ENCODE measurements at places on chromosomes 6 and 20.
A peak's percentile ranks its signal among the peaks of the same experiment; 100 is the strongest.

- no peak for DNase-seq
These were observed 105.5 kb upstream of the EEF1E1 start for GRCh38 chr6:8207869-8208191.

DNA sequence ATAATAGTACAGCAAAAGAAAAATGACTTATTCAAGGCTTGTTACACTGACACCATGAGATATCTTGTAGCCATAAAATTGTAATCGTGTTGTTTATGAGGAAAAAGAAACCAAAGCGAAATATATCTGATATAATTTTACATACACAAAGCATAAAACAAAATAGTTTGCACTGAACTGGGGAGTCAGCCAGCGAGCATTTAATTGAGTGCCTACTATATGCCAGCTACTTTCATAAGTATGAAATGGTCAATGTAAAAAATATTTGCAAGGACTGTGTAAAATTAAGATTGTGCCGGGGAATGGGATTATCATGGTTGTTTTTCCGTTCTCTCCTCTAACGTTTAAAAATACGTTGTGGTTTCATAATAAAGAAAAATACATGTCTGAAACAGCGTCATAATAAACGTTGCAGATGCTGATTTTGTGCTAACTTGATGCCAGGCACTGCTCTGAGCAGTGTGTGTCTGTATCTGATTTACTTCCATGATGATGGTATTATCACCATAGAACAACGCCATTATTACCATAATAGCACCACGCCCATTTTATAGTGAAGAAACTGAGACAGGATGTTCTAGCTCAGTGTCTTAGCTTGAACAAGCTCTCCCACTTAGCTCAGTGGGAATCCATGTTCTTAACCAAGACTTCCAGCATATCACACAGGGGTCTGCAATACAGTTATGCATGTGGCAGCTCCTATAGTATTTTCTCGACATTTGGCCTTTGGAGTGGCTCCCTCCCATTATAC, 144.6 kb downstream of the BCAS1 start:
- no peak for DNase-seq

DNA sequence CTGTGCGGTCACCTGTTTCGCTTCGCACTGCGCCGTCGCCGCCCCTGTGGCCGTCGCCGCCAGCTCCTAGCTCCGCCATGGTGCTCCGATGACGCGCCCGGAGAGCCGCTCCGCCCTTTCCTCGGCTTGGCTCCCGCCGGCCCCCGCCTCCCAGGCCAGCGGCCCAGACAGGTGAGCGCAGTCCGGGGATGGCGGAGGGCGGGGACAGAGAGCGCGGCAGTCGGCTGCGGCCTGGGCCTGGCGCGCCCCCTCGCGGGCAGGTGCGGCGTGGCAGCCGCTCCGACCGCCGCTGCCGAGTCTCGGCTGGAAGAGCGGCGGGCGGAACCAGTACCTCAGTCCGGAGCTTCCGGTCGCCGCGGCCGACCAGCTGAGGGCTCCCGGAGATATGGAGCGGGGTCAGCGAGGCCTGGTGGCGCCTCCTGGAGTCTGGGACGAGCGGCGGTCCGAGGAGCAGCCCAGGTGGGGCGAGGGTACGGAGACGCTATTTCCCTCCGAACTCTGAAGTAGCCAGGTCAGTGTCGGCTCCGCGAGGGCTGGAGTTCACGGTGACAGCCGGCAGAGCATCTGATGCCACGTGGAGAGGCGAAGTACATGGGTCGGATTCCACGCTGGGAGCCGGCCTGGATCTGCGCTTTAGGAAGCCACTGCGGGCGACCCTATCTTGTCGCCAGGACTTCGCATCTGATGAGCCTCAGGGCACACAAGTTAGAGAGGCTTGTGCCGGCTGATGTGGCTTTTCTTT, at the start of gene MAP7:
TSS of gene MAP7 (minus strand) at position 93 of the 742 bp plus-strand sequence. CDS start at position 79, 14 bp downstream.
- peak; percentile 23 for DNase-seq

DNA sequence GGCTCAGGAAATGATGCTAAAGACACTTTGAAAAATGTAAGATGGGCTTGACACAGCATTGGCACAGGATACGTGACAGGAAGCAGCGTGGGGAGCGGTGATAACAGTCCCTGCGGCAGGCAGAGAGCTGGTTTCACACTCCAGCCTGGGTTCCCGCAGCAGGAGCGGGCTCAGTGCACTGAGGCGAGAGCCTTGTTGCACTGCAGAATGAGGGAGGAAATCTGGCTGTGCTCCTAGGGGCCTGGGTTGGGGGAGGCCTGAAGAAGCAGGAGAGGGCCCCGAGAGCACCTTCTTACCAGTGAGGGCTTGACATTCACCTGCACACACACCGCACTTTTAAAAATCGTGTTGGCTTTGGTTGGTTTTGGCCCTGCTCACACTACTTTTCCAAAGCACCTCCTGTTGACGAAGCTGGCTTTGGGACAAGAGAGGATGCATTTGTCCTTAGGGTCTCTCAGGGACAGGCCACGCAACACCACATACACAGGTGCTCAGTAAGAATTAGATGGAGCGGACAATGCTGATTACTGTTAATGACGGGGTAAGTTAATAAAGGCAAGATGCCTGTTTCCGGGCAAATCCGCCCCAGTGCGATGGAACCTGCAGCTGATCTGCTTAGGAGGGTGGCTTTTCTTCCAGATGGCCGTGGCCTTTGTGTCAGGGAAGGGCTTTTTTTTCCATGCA, 49.4 kb upstream of the ARMC2 start:
- no peak for DNase-seq

- no peak for DNase-seq
These were observed 241.8 kb upstream of the FOXQ1 start for GRCh38 chr6:1070085-1070521.

DNA sequence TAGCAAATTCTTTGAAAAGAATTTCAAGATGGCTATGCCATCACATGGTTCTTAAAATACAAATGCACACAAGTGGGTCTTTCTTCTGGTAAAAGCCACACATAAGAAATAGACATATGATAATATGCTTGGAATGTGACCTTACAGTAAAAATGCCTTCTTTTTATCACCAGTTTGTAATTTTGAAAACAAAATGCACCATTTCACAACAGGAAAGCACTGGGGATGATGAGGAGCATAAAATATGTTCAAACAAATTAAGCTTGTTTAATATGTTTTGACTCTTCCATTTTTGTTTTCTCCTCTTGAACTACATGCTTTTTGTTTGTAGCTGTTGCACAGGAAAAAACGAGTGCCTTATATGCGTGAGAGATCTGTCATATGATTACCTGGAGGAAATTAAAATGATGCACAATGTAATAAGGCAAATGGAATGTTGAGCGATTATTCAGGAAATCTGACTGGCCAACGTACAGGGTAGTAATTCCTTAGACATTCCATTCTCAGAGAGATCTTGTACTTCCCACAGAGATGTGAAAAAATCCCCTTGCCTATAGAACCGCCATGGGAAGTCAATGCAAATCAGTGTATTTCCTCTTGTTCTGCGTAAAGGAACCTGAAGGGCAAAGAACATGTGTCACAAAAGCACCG, 911.6 kb downstream of the TFAP2A start:
- no peak for DNase-seq
